ENCODE measurements at places on chromosomes 11 and 22.

GRCh38 chr11:86740628-86741483 is 59.5 kb upstream of the PRSS23 start:
- DNase-seq, result peak; percentile 44

DNA sequence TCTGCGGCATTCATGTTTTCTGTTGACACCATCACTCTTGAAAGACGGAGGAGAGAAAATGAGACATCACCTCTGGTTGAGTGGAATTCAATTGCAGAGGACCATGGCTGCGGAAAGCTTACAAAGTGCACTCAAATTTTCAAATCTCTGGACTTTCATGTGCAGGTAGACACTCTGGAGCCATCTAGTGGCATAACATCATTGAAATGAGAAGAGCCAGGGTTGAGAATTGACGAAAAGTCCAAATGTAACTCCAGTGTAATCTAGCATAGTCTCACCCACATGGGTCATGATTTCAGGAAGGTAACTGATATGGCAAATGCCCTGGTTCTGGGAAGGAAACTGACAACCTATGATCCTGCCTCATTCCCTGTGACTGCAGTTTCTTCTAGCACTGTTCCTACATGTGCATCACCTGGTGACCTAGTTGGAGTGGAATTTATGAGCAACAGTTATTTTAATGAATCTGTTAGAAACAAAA is 687.8 kb downstream of the KCNA4 start:
- no peak for DNase-seq

DNA sequence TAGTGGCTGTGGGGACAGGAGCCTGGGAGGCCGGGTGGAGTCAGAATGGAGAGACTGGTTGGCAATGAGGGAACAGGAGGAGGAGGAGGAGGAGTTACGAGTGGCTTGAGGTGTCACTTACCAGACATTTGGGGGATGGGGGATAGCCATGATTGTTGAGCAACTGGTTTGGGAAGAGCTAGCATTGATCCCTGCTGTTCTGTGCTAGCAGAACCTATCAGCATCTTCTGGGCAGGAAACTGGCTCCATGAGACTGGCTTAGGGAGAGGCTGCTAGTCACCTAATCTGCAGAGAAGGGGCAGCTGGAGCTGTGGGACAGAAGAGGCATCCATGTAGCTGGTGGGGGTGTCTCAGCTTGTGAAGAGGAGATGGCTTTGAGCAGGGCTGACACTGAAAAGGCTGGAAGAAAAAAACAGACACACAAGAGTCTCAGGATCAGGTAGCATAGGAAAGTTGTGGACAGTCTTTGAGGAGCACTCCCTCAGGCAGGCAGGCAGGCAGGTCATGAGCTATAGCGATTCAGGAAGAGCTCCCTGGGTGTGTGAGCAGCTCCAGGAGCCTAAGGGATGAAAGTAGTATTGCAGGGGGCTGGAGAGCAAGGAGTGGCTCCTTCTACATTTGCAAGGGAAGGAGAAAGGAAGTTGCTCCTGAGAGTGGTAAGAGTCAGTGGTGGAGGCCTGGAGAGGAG is 22.3 kb downstream of the PIK3IP1 start:
- no peak for DNase-seq

DNA sequence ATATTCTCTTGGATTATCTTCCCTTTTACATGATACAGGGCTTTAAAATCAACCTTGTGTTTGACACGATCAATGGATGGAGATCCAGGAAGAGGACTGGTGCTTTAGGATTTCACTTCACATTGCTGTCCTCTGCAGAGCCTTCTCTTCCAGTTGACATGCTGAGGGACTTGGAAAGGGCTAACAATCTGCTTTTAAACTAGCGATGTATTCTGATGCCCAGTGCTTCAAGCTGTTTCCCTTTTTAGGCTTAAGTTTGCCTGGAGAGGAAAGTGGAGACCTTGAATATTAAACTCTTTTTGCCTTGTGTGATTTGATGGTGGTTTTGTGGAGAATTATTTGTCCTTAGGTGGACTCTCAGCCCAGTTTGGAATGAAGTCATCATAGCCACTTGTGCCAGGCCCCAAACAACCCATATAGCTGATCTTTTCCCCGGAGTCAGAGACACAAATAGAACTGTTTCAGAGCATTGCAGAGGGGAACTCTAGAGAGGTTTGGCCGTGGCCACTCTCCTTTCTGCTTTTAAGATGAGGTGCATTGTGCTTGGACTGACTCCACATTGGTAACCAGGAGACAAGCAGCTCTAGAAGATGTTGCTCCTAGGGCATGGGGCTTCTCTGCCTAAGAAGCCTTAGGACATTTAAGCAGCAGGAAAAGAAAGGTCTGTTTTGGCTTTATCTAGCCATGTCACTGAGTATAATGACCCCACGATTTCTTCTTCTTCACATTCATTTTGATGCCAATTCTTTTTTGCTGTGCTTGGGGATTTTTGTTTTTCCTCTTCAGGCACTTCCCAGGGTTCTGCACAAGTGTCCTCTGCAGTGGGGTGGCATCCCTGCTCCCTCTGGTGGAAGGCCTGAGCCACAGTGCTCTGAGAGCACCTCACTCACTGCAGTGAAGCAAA is 152.8 kb downstream of the NCAM1 start:
- peak; percentile 15 for DNase-seq

GRCh38 chr11:83072350-83073242 is 899 bp upstream of the RAB30 start:
- DNase-seq, result no peak

- DNase-seq, result no peak
Measured at GRCh38 chr11:119025541-119025940, 5.1 kb downstream of the SLC37A4 start.

DNA sequence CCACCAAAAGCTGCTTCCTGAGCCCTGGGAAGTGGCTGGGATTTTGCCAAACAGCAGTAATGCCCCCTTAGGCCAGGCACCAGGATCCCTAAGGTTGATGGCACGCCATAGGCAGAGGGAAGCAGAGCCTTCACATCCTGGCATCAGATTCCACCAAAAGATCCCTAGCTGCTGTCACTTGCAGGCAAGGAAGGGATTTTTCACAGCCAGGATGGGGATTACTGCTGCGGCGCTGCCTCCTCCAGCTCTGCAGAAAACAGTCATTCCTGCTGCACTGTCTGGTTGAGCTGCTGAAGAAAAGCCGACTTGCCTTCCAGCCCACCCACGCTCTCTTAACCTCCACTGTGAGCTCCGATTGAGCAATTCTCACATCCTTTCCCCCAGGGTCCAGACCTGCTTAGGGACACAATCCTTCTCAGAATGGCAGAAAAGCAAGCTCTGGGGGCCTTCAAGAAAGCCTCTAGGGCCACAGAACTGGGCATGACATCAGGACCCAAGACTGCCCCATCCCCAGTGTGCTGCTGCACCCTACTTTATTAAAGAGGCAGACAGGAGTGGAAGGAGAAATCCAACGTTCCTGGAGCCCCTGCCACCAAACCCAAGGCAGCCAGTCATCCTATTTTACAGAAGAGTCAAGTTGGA is 19.9 kb downstream of the SYN3 start:
- DNase-seq, result no peak

- DNase-seq, result peak; percentile 81
Measured at GRCh38 chr11:2531277-2531986, 86.6 kb downstream of the KCNQ1 start.

GRCh38 chr11:89667001-89667400 is 43.1 kb upstream of the TRIM77 start:
- no peak for DNase-seq

- DNase-seq, result no peak
Measured at GRCh38 chr11:11380340-11380739, 27.3 kb upstream of the CSNK2A3 start.

DNA sequence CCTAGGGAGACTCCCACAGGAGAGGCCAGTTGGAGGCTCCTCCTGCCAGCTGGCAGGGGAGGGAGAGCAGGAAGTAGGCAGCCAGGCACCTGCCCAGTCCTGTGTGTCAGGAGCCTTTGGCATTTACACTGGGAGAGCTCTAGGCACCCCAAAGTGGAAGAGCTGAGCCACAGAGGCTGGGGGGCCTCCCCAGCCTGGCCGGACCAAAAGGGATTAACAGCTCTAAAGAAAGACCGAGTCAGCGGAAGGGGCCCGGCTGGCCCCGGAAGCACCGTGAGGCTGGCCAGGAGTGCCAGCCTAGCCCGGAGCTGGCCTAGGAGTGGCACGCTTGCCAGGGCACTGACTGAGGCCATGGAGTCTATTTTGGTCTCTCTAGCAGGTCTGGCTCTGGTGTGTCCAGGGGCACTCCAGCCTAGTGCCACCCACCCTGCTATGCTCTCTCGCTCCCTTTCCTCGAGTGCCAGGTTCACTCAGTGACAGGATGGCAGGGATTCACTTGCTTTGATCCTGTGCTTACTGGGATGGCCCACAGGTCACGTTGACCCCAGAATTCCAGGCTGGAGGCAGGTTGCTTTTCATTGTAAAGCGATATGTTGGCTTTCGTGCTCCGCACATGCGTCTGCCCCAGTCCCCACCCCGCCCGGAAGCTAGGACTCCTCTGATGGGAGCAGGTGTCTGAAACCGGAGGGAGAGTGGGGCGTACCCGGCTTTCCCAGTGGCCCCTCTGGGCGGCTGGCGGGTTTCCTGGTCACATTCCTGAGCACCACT is 3.3 kb upstream of the KMT5B start:
- DNase-seq, result no peak

- DNase-seq, result no peak
Measured at GRCh38 chr11:13669544-13670488, 1.3 kb downstream of the FAR1 start.

GRCh38 chr11:60125956-60126585 is 37.6 kb downstream of the MS4A2 start:
- no peak for DNase-seq

- no peak for DNase-seq
Measured at GRCh38 chr22:41504397-41504796, 35.5 kb downstream of the ACO2 start.

- no peak for DNase-seq
Measured at GRCh38 chr11:71286701-71287643, 34.6 kb upstream of the SHANK2 start.

DNA sequence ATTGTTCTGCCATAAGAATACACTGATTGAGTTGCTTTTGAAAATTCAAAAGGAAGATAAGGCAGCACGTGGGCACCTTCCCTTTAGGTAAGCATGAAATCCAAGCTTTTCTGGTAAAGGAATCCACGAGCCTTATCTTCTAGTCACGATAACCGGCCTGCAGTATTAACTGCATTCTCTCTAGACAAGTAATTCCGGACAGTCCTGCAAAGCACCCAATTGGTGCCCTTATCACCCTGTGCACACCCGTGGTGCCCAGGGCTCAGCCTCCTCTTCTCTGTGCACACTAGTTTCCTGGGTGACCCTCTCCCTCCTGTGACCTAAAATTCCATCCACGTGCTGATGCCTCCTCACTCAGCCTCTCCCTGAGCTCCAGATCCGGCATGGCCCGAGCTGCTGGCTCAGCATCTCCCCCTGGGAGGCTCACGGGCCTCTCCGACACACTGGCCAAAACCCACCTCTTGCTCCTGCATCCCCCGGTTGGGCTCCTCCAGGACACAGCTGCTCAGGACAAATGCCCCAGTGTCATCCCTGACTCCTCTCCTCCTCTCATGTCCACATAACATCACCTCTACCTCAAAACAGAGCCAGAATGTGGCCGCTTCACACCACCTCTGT is 63.7 kb downstream of the PACSIN2 start:
- no peak for DNase-seq

GRCh38 chr11:65861165-65861505 is 902 bp downstream of the MUS81 start:
- DNase-seq, result no peak

- DNase-seq, result peak; percentile 74
Measured at GRCh38 chr11:61967924-61968757, 707 bp upstream of the FTH1 start.

DNA sequence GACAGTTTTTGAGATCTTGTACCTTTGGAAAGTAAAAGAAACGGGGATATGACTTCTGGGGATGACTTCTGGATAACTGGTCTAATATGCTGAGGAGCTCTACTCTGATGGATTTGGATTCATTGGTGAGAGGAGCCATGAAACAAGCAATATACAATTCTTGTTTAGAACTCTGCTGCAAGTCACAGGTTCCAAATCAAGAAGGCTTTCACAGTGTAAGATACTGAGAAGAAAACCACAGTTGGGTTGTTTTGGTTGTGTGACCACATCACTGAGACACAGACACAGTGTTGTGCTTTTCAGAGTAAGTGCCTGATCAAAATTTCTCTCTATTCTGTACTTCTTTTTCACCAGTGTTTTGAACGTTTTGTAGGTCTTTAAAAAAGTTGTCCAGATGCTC is 13.1 kb upstream of the UCP2 start:
- DNase-seq, result no peak
